ENCODE measurements at places on chromosomes 1 and 21. TPM values are rescaled to one million over a fixed set of nuclear protein-coding genes. Genes with fewer than 3 reads are reported as not detected.

Gene AIM2
- total RNA-seq = not detected

Gene BRDT
- not detected for total RNA-seq

Gene CNKSR1
- 23.9 TPM for total RNA-seq

Gene GSTM4
- total RNA-seq = 6.3 TPM

Gene OXCT2
- 0.72 TPM for total RNA-seq

Gene FMOD
- not detected for total RNA-seq

Gene FAM72C
- total RNA-seq = under 0.01 TPM

Gene MIXL1
- total RNA-seq = not detected

Gene OR14I1
- total RNA-seq = not detected

Gene GPR52
- total RNA-seq = 0.21 TPM

Gene VWA5B1
- not detected for total RNA-seq

Gene AMY1C
- total RNA-seq = not detected

Gene HSPB7
- total RNA-seq = not detected

Gene MTARC2
- 5.1 TPM for total RNA-seq

Gene CFAP45
- total RNA-seq = 0.24 TPM

Gene GPR25
- not detected for total RNA-seq

Gene IQCC
- total RNA-seq = 2.3 TPM
